ENCODE measurements at places on chromosomes 4 and X.
A peak's percentile ranks its signal among the peaks of the same experiment; 100 is the strongest.

GRCh38 chr4:47913330-47913729 lies 1.1 kb downstream of the NFXL1 start:
- no peak for DNase-seq

GRCh38 chrX:9182041-9182440 lies 148.1 kb upstream of the FAM9B start:
- no peak for DNase-seq

GRCh38 chrX:46758163-46758955 lies 559 bp downstream of the SLC9A7 start:
- no peak for DNase-seq

- DNase-seq, result no peak
Observed at GRCh38 chrX:13761606-13762414, 27.3 kb downstream of the OFD1 start.

- DNase-seq, result no peak
Observed at GRCh38 chr4:174928575-174929253, 10.6 kb downstream of the ADAM29 start.

DNA sequence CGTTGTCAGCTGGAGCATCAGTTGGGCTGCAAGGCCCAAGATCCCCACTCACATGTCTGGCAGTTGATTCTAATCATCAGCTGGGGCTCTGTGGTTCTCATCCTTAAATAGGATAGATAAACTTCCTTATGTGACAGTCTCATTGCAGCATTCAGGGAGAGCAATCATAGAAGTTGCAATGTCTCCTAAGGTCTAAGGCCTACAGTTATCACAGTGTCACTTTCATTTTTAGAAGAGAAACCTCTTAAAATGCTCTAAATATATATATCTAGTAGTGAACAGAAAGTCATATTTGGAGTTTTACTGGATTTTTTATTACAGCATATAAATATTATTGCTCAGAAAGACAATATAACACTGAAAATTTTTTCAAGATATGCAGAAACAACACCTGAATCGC lies 226.0 kb upstream of the PPP1R2C start:
- no peak for DNase-seq

- DNase-seq, result no peak
Observed at GRCh38 chrX:41067721-41068120, 17.5 kb upstream of the USP9X start.

GRCh38 chrX:103275947-103276567 lies 493 bp downstream of the TCEAL5 start:
- peak; percentile 85 for DNase-seq

DNA sequence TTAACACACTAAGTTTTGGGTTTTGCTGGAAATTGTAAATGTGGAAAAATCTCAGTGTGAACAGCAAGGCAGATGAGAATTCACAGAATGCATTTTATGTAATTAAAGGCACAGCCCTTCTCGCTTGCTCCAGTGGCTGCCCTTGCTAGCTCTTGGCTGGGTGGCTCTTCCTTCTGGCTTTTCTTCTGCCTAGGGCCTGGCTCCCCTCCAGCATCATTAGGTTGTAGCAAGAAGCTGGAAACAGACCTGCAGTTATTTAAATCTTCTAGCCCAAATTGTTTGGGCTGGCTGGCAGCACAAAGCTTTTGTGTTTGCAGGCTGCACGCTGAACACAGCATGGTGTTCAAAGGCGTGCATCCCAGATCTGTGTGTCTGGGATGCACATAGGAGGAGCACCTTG lies 56.5 kb downstream of the LIMCH1 start:
- no peak for DNase-seq

DNA sequence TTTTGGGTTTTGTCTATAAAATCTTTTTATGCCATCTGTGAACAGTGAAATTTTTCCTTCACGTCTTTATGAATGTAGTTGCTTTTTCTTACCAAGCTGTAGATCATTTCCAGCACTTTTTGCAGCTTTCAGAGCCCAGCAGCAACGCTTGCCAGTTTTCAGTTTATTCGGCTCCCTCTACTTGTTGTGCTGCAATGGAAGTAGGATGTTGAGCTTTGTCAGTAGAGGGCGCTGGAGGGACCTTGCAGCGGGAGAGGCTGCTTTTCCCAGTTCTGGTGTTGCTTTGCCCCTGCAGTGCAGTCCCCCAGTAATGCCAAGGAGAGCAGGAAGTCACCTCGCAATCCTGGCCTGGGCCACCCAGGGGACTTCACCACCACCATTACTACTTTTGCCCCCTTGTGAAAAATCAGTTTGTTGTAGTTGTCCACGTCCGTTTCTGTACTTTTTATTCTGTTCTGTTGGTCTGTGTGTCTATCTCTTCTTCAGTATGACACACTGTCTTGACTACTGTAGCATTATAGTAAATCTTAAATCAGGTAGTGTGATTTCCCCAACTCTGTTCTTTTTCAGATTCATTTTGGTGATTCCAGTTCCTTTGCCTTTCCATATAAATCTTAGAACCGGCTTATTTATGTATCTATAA lies 21.8 kb downstream of the CMC4 start:
- no peak for DNase-seq

DNA sequence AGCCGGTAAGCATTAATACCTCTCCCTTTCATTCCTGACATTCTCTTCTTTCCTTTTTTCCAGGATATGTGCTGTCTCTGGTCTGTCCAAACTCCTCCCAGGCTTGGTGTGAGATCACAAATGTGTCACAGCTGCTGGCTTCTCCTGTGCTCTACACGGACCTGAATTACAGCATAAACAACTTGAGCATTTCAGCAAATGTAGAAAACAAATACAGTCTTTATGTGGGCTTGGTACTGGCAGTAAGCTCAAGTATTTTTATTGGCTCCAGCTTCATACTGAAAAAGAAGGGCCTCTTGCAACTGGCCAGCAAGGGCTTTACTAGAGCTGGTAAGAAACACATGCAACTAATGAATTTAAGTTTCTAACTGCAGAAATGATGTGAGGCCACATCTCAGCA lies 8.4 kb downstream of the NIPAL1 start:
- no peak for DNase-seq

DNA sequence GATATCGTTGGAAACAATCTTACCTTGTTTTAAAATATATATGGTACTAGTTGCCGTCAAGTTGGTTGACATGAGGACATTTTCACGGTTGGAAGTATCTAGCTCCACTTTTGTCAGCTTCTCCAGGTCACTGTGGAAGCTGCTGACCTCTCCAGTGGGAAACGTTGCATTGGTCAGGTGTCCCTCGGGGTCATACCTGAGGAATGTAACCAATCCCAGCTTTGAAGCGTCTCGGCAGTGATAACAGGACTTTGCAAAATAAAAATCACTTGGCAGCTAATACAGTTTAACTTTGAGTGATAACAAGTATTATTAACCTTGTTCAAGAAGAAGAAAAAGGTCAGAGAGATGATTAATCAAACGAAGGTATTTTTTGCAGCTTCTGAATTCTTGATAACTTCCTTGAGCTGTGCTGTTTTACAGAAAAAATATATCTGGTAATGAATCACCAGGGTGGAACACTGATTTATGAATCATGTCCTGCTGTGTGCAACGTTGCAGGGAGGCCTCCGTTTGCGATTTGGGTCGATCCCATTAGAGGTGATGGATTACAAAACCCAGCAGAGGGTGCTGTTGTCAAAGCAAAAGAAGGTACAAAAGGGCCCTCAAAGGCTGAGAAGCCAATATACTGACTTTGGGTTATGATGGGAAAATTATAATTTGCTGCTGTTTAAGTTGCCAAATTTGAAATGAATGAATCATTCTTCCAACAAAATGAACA lies 60.1 kb downstream of the SH2D1A start:
- DNase-seq, result no peak

DNA sequence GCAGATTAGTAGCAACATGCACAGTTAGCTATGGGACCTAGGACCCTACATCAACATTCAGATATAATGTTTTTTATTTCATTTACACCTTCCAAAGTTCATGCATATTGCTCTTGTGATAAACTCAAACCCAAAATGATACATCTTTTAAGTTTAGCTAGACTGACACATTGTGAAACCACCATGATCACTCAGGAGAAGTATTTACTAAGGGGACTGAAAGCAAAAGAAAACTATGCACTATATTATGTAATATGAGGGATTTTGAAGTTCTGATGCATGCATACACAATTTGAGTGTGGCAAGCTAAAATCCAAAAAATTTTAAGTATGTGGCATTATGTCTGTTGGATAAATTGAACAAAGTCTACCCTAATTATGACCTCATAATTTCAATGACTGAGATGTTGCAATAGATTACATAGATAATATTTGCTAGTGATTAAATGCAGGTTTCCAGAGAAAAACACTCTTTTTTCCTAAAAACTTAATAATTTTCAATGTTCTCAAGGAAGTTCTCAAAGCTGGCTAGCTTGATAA lies 914.8 kb upstream of the GRIA3 start:
- no peak for DNase-seq

DNA sequence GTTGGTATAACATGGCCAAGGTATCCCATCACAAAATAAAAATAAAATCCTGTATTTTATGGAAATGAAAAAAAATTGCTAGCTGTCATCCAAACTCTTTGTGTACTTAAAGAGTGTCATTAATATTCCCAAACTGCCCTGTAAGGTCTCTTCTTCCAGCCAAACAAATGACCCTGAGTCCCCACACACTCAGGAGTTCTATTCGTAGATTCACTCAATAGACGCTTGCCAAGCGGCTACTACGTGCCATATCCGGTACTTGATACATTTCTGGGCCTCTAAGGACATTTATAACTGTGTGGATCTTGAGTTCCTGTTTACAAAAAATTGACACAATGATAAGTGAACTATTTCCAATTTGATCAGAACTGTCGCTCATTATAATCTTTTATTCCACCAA lies 245.1 kb downstream of the SCFD2 start:
- DNase-seq, result no peak

- no peak for DNase-seq
Observed at GRCh38 chr4:56659946-56660345, 21.1 kb downstream of the HOPX start.

GRCh38 chr4:87669373-87669772 lies 19.3 kb downstream of the DMP1 start:
- DNase-seq, result no peak

- no peak for DNase-seq
Observed at GRCh38 chr4:184668511-184669114, 19.1 kb downstream of the PRIMPOL start.

- DNase-seq, result no peak
Observed at GRCh38 chrX:143945171-143945570, 61.3 kb downstream of the UBE2NL start.

GRCh38 chr4:122622400-122622799 lies 1.5 kb upstream of the IL21 start:
- no peak for DNase-seq

DNA sequence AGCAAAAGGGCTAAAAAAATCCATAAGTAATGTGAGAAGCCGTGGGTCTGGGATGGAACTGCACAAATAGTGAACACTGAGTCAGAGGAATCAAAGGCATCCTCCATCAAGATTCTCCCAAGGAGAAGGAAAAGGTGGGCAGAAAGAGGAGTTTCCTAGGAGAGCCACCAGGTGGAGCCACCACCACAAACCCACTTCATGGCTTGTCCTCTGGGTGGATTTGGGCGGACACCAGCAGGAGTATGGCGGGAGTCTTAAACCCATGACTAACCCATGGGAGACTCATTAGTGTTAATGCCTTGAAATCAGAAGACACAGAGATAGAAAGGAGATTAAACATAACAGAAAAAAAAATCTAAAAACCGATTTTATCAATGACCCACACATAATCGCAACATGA lies 147.7 kb downstream of the SH3KBP1 start:
- no peak for DNase-seq

DNA sequence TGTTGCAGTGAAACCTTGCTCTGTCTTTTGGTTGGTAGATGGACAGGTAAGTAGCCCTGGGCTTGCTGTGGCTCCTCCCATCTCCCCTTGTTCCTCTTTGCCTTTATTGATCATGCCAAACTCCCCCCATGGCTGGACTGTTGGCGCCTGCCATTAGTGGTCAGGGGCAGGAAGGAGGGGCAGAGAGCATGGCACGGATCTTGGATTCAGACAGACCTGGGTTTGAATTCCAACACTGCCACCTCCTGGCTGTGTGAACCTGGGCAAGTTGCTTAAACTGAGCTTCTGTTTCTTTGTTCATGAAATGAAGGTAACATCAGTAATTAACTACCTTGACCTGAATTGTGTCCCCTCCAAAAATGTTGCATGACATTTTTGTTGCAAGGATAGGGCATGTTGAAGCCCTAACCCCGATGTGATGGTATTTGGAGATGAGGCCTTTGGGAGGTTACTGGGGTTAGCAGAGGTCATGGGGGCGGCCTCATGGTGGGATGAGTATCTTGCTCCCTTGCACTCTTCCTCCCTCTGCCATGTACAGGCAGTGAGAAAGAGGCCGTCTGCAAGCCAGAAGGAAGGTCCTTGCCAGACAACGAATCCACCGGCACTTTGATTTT lies 6.0 kb downstream of the SLC2A9 start:
- no peak for DNase-seq

- no peak for DNase-seq
Observed at GRCh38 chr4:145012841-145013240, 85.2 kb downstream of the ANAPC10 start.

GRCh38 chr4:176335421-176335820 lies 15.7 kb downstream of the SPCS3 start:
- no peak for DNase-seq

GRCh38 chr4:123788577-123788976 lies 392.0 kb downstream of the SPRY1 start:
- no peak for DNase-seq

DNA sequence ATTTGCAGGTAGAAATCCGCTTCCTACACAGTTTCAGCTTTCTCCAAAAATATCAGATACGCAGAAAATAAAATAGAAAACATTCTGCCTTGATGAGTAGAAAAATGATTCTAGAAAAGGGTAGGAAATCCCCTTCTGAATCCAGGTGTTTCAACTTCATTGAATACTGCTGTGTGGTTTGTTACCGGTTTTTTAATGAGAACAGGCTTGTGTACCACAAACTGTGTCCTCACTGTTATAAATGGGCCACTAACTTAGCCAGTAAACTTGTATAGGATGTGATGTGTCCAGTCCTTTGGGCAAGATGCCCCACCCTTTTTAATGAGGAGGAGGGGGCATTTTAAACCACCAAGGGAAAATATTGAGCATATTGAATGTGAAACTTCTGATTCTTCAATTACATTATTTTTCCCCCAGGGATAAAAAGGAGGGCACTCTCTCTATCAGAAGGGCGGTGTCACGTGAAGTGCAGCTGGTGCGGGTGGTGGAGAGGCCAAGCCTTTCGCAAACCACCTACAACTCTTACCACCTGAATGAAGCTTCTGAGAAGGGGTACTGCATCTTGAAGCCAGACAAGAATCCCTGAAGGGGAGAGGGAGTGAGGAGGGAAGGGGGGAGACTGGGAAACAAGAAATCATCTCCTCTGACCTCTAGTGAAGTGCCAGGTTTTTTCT lies 4.5 kb downstream of the CXXC4 start:
- DNase-seq, result no peak

DNA sequence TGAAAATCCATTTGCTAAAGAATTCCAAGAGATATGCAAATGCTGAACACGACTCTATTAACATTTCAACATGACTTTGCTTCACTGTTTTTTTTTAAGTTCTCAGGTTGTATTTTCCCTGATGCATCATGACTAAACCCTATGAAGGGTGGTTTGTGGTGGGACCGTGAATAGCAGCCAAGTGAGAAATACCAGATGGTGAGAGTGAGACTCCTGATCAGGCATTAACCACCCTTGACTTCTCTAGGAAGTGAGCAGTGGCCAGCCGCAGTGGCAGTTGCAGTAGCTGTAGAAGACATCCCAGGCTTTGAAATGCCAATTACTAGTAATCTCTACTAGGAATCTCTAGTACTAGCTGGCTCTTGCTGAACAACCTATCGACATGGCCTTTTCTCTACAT lies 383.4 kb downstream of the FAM133A start:
- DNase-seq, result no peak

Data from chondrocyte (in vitro differentiated cells).